ENCODE measurements at places on chromosomes 1 and 21.

DNA sequence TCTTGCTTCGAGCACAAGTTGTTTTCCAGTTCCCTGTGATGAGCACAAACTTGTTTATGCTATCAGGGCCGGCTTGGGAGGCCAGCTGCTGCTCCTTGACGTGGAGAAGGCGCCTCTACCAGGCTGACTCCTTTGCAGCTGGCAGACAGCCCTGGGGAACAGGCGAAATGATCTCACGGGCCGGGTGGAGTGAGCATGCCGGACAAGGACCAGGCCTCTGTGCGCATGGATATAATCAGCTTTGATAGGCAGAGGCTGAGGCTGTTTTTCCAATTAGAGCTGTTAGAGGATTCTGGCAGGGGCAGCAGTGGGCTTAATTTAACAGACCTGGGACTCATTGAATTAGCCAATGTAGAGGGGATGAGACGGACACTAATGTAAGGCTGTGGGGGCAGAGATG, 38.9 kb downstream of the FAM163A start:
- peak; percentile 18 for DNase-seq

DNA sequence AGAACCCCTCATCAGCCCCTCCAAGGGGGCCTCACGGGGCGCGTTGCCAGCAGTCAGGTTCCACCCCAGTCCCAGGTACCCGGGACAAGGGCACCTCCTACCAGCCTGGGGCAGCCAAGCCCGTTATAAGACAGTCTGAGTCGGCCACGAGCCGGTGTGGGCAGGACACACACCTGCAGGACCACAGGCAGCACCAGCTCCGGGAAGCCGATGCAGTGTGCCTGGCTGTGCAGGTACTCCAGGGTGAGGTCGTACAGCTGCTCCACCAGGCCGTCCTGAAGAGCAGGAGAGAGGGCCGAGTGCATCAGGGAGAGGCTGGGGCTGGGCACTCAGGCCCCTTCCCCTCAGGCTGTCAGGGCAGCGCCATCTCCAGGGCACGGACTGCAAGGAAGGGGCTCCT, 11.1 kb downstream of the NOC2L start:
- DNase-seq, result no peak

GRCh38 chr1:160363951-160364735, 2.7 kb upstream of the NHLH1 start:
- DNase-seq, result no peak

GRCh38 chr1:14602136-14602535, 3.7 kb downstream of the KAZN start:
- DNase-seq, result peak; percentile 22

DNA sequence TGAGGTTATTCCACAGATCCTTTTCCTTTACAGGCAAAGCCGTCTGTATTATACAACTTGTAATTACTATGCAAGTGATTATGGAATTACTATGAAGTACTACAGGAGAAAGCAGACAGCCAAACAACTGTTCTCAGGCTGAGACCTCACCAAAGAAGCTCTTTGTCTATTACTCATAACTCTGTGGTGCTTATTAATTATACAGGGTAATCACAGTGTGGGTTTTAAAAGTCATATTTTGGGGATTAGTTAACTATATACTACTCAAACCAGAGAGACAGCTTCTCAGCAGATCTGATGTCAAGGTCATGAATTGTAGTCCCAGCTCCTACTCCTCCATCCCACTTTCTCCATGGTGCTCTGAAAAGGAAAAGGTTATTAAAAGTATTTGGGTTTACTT, 49.6 kb downstream of the CTTNBP2NL start:
- DNase-seq, result no peak

- DNase-seq, result no peak
Observed at GRCh38 chr21:37606549-37606948, 240.0 kb downstream of the DYRK1A start.

DNA sequence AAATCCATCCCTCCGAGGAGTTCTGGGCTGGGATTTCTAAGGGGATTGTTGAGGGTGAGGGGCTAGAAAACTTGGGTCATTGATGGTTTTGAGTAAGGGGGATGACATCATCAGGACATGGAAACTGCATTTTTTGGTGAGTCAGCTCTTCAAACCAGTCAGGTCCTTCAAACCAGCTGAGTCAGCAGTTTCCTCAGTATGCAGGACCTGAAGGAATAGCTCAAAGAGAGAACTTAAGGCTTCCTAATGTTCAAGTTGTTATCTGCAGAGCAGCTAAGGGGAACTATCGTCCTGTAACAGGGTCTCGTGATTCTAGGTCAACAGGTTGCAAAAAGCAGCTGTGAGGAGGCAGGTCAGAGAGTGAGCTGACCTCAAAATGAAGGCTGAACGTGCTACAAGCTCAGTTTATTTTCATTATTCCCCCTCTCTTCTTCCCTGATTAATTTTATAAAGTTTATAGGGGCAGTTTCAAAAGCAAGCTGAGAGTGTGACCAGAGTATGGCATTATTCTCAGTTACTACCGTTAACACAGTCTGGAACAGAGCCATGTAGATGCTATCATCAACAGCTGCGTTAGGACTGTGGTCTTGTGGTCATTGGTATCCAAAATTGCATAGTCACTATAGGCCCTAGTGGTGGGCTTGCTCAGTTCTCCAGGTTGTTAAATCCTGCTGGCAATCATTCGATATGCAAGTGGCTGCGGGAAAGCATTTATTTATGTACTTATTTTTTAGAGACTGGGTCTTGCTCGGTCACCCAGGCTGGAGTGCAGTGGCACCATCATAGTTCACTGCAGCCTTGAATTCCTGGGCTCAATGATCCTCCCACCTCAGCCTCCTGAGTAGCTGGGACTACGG, 10.7 kb upstream of the SDC3 start:
- no peak for DNase-seq

DNA sequence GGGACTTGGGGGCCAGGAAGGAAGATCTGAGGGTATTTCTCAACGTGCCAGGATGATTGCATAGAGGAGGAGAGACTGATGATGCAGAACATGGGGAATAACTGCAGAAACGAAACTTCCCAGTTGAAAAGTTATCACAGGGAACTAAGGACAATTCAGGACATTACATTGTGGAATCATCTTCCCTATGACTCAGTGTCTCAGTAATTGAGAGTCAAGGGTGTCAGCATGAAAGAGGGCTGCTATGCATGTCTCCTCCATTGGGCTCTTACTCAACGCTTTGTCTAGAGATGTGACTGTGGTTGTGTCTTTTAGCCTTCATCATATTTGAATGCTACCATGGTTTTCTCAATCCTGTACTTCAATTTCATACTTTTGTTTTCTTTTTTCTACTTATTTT, 48.9 kb upstream of the PTGFR start:
- DNase-seq, result peak; percentile 53

DNA sequence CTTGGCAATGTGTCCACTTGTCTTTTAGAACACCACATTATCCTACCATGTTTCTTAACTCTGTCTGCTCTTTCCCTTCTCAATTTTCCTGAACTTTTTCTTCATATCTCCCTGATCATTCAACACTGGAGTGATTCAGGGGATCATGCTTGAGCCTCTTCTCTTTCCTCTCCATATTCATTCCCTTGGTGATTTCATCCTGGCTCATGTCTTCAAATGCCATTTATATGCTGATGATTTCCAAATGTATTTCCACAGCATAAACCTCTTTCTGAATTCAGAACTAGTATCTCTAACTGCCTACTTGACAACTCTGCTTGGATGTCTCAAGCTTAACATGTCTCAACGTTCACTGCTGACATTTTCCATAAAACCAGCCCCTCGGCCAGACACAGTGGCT, 8.5 kb upstream of the IVL start:
- no peak for DNase-seq

GRCh38 chr1:56934430-56935060, 31.3 kb downstream of the C8B start:
- peak; percentile 57 for DNase-seq

DNA sequence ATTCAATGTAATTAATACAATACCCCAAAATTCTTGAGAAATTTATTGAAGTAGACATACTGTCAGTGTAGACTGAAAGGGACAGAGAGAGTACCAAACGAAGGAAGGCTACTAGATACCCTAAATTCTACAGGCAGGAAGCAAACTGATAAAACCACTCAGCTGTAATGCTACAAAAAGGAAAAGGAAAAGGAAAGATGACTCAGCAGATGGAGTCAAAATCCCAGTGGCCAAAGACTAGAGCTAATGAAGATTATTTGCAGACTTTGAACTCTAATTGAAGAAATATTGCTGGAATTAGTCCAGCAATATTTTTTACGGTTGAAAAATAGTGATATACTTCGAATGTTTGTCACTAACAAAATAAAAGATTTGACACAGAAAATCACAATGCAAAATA, 671.9 kb downstream of the BRINP3 start:
- no peak for DNase-seq

GRCh38 chr1:234498448-234499118, 19.6 kb upstream of the TARBP1 start:
- DNase-seq, result no peak

DNA sequence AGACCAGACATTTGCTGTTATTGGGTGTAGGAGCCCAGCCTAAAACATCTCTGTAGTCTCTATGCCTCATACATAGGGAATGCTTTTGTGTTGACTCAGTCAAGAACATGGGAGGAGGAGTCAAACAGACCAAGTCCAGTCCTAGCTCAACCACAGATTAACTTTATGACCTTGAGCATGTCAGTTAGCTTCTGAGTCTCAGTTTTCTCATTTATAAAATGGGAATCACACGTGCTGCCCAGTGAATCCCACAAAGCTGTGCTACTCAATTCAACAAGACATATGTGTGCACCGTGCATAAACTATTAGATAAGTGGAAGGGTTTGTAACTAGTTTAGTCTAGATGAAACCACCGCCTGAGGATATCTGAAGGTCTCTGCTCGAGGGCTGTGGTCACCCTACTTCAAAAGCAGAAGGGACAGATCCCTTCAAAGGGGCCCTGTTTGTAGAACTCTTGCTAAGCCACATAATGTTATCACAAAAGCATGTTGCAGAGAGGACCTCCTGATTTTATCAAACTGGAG, 109.5 kb upstream of the NFIA start:
- DNase-seq, result peak; percentile 82

GRCh38 chr1:25609921-25610320, 6.7 kb upstream of the MAN1C1 start:
- DNase-seq, result no peak

- peak; percentile 69 for DNase-seq
Observed at GRCh38 chr1:185426848-185427247, 109.8 kb upstream of the IVNS1ABP start.

- no peak for DNase-seq
Observed at GRCh38 chr21:39972976-39973770, 105.9 kb downstream of the PCP4 start.

- DNase-seq, result peak; percentile 99
Observed at GRCh38 chr1:53946252-53947171, at the start of gene LRRC42. LRRC42 (plus strand) TSS chr1:53946350; CDS start chr1:53952000, 5,650 bp downstream.

DNA sequence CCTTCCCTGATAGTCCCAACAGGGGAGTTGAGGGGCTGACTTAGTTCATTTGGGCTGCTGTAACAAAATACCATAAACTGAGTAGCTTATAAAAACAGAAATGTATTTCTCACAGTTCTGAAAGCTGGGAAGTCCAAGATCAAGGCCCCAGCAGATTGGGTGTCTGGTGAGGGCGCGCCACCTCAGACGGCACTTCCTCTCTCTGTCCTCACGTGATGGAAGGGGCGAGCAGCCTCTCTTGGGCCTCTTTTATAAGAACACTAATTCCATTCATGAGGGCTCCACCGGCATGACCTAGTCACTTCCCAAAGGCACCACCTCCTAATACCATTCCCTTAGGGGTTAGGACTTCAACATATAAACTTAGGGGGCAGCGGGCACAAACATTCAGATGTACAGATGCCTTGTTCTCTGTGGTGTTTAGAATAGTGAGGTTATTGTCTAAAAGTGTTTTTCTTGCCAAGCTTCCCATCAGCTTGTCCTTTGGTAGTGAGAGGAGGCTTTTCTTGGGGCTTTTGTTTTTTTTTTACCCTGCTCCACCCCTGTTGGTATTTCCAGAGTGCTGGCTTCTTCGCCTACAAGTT, 20.3 kb downstream of the NIPAL3 start:
- no peak for DNase-seq

GRCh38 chr1:227798078-227798802, 17.2 kb upstream of the PRSS38 start:
- no peak for DNase-seq

GRCh38 chr1:87684713-87685205, 356.1 kb downstream of the LMO4 start:
- DNase-seq, result no peak

All from GM03348 (cell line).